ENCODE measurements at places on chromosomes 3 and 15. TPM values are rescaled to one million over a fixed set of nuclear protein-coding genes. Genes with fewer than 3 reads are reported as not detected.

The PRTG gene
- total RNA-seq: not detected

The TMOD2 gene
- 4.2 TPM for total RNA-seq

The CDHR4 gene
- not detected for total RNA-seq

The SERINC4 gene
- total RNA-seq: 0.14 TPM

DNA sequence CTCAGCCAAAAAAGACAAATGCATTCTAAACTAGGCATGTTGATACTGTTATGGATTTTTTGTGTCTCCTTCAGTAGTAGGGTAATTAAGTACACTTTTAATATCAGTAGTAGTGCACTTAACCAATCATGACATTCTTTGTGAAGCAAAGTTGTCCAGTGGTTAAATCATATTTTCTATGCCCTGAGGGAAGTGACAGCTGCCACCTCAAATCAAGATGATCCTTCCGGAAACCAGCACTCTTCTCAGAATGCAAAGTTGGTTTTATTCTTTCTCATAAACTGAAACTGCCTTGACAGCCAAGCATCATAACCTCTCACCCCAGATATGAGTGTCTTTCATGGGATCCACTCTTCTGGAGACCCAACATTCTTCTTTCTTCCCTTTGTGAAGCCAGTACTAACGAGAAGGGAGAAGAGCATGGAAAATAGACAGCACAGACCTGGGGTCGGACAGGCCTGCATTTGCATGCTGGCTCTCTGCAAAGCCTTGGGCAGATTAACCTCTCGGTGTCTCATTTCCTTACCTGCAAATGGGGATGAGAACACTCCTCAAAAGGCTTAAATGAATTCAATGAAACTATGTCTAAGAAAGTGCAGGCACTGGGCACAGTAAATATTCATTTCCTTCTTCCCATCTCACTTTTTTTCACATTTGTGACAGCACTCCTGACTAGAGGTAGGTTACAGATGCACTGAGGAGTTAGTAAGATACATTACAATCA, 13.2 kb downstream of the AAGAB start:
- DNase-seq: no peak

DNA sequence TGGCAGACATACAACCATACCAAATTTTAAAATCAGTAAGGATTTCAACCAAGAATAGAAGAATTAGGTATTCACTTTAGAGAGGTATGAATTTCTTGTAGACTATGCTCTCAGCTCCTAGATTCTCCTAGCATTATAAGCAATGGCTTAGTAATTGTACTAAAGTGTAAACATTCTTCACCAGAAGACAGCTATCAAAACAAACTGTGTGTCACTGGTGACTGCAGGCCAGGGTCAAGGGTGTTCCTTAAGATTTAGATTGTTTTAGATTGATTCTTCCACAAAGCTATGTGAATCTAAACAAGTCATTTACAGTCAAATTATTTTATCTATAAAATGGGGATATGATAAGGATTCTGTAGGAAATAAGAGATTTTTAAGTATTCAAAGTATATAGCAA, 23.1 kb upstream of the GP5 start:
- DNase-seq: no peak

DNA sequence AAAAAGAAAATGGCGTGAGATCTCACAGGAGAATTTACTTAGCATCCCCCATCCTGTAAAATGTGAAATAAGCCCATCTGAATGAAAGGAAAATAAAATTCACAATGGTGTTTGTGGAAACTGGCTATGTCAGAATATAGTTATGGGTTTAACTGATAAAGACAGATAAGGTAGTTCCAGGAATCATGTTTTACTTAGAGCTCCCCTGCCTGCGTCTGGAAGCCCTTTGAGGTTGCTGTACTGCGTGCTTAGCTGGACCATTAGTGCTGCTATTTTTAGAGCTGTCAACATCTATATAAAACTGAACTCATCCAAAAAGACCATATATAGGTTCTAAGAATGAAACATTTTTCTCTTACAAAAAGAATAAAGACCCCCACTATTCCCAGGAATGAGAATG, 130.8 kb downstream of the LSAMP start:
- DNase-seq: no peak

- no peak for DNase-seq
Measured at GRCh38 chr15:52251144-52251860, 44.3 kb downstream of the MYO5C start.
